Tongue (tissue), 3 donors: ENCODE measurements at places on chromosomes 2 and 18. TPM values are rescaled to one million over a fixed set of nuclear protein-coding genes. Genes with fewer than 3 reads are reported as not detected.

OTOS gene
- not detected for total RNA-seq

SEPTIN10 gene
- total RNA-seq = 113 TPM

MATN3 gene
- 0.41 TPM for total RNA-seq

- no peak for DNase-seq
These were observed 137.7 kb downstream of the TANC1 start for GRCh38 chr2:159106109-159106508.

DNA sequence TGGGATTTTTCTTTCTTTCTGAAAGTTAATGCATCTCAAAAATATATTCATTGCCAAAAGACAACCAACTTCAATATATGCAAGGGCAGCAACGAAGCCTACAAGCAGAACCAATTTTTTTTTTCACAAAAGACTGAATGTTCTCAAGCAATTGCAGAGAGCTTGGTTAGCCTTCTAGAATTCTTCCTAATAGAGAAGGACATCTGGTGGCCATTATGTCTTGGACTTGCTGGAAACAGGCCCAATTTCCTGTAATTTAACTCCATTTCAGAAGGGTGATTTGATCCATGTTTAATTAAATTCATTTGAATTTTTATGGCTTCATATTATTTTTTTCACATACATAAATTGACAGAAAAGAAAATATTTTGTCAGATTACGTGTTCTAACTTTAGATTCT lies 208.0 kb downstream of the TPGS2 start:
- DNase-seq = no peak

GRCh38 chr2:101517758-101518271 lies 42.9 kb upstream of the RFX8 start:
- DNase-seq = peak; percentile 44

GRCh38 chr18:35460736-35461161 lies 37.0 kb downstream of the INO80C start:
- DNase-seq = no peak
